ENCODE measurements at places on chromosomes 2 and 18.

GRCh38 chr2:128504246-128505149 lies 185.8 kb upstream of the HS6ST1 start:
- no peak for DNase-seq

DNA sequence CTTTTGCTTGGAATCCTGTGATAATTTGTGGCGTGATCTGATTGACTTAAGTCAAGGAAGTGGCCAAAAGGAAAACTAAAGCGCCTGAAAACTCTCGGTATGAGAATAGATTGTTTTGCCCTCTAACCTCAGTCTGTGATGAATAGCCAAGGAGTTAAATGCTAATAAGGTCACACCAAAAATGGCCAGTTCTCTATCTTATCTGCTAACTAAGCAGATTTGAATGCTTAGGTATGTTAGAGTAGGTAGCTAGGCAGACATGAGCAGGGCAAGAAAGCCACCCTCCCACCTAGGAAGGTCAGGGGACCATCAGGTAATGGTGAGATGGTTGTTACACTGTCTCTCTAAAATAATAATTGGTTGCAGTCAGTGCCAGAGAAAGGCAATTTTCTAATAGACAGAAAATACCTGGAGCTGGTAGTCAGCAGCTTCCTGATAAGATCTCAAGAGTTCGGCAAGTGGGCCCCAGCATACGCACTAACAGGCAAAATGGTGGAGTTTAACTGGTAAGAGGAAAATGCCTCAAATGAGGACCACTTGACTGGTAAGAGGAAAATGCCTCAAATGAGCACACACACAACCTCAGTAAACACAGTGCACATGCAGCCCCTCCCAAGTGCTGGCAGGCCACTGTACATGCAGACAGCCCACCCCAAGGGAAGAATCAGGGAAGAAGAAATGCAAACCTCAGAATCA lies 468.4 kb downstream of the MBD2 start:
- no peak for DNase-seq

GRCh38 chr2:60508339-60508917 lies 45.0 kb downstream of the BCL11A start:
- no peak for DNase-seq

GRCh38 chr2:196592911-196593881 lies 46.3 kb upstream of the CCDC150 start:
- no peak for DNase-seq

- peak; percentile 74 for DNase-seq
These were observed 37.3 kb upstream of the BMP10 start for GRCh38 chr2:68908392-68908970.

- no peak for DNase-seq
These were observed 74.9 kb downstream of the LONRF2 start for GRCh38 chr2:100247256-100248043.

DNA sequence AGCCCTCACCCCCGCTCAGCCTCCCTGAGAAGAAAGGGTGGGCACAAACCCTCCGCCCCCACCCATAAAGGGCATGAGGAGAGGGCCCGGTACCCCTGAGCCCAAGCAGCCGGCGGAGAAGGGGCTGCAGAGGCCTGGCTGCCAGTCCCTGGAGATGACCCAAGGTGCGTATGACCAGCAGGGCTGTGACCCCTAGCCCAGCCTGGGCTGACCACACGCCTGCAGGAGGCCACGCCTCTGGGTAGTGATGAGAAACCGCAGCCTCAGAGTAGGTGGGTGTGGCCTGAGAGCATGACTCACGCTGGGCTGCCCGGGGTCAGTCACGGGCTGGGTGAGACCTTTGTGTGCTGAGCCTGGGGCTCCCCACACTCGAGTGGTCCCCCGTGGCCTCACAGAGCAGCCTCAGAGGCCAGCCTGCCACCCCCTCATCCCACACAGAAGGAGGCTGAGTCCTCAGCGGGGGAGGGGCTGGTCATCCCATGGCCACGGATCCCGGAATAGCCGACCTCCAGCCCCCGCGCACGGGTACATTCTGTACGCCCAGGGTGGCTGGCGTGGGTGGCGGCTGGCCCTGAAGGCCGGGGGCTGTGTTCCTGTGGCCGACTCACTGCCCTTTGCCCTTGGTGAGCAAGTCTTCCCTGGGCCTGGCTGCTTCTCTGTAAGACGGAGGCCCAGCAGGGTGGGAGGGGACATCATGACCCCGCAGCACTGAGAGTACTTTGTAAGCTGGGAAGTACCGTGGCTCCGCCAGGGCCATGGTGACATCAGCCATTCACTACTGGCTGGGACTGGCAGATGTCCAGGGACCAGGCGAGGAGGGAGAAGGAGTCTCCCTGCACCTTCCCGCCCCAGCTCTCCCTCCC lies 110.8 kb upstream of the OTOS start:
- no peak for DNase-seq

DNA sequence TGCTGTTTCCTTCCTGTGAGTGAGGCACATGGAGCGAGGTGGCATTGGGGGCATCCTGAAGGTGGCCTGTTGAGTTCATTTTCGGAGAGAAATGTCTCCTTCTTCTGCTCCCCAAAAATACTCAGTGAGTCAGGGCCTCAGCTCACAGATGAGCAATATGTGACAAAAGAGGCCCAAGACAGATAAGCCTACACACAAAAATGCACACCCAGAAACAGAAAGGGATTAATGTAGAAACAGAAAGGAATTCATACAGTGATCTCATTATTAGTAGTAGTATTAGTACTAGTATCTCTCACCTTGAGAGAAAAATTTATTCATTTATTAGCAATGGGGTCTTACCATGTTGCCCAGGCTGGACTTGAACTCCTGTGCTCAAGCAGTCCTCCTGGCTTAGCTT lies 5.1 kb downstream of the GPR75 start:
- DNase-seq = no peak

DNA sequence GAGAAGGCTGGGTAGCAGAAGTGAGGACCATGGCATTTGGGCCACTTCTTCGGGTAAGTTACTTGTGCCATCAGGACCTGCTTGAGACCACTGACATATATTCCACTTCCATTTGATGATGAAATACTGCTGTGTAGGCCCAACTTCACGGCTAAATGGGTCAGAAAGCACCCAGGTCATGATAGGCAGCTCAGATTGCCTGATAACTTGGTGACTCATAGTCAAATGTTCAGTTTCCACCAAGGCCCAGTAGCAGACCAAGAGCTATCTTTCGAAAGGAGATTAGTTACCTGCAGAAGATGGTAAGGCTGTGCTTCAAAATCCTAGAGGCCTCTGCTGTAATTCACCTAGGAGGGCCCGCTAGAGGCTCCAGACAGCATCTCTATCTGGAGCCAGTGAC lies 31.8 kb upstream of the MEX3C start:
- DNase-seq = no peak

GRCh38 chr18:14924226-14924625 lies 176.3 kb downstream of the ANKRD30B start:
- no peak for DNase-seq

GRCh38 chr2:13255485-13255884 lies 538.7 kb downstream of the TRIB2 start:
- DNase-seq = no peak

DNA sequence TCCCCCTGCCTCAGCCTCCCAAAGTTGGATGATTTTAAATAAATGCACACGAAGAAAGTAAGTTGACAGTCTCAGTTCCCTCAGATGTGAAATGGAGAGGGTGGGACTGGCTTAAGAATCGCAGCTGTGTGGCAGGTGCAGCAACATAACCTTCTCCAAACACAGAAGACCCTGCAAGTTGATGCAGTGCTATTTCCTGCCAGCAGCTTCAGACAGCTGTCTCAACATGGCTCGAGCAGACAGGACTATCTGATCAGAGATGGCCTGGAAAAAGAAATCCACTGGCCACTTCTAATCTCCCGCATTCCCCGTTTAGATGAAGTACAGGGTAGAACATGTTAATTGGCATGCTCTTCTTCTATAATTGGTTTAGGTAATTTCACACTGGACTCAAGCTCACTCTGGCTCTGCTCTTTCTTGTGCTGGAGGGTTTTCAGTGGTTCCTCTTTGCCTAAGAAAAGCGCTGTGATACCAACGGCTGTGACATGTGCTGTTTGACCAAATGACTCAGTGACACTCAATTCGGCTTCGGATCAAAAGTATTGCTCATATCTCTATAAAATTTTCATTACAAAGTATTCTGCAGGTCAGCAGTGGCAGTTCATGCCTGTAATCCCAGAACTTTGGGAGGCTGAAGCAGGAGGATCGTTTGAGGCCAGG lies 40.2 kb downstream of the MYOM1 start:
- no peak for DNase-seq

DNA sequence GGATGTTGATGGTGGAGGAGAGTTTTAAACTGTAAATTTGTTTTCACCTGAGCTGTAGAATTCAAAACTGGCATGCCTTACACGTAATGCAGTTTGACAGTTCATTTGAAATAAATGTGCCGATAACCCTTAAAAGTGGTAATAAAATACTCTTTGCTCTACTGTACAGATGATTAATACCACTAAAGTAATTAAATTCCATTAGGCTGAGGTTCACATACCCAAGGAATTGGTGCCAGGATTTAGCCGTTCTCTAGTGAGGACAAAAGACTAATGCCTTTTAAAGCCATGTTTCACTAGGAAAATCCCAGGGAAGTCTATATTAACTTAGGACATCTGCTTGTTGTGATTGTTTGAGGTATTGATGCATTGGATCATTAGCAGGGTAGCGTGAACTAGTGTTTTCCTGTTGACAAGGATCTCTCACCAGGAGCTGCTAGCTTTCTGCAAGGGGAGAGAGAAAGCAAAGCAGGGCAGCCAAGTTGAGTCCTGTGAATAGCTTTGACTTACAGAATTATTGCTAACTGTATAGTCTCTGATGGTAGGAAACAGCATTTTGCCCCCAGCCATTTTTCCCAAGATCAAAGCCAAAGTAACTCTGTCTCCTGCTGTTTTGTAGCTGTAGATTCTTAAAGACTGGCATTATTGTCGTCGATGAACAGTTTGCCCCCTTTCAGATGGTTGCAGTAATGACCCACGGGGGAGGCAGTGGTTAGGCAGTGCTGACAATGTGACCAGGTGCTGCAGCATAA lies 280.9 kb upstream of the FANCL start:
- DNase-seq = no peak

DNA sequence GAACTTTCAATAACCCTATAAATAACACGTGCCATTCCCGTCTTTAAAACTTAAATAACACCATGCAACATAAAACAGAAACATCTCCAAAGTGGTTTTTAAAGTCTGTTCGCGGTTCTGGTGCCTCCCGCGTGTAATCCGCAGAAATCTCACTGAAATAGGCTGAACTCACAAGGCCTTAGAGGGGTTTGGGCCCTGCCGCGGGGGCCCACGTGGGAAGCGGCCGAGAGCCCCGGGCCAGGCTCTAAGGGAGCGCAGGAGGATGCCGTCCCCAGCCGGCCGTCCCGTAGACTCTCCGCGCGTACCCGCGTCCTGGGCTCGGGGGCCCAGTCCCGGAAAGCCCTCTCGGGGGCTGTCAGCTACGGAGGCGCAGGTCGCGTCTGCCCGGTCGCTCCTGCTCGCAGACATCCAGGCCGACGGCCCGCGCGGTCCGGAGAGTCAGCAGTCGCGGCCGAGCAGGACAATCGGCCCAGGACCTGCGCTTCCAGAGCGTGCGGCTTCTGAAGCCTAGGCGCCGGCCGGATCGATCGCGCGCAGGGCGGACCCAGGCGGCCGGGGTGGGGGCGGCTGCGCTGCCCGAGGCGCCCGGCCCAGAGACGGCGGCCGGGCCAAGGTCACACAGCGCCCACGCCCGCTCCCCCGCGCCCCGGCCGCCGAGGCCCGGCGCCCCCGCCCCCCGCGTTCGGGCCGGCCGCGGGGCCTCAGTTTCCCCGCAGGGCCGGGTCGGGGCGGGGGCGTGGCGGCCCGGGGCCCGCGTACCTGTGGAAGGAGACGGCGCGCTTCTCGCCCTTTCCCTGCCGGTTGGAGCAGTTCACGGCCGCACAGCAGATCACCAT lies 558 bp downstream of the THAP4 start:
- no peak for DNase-seq

DNA sequence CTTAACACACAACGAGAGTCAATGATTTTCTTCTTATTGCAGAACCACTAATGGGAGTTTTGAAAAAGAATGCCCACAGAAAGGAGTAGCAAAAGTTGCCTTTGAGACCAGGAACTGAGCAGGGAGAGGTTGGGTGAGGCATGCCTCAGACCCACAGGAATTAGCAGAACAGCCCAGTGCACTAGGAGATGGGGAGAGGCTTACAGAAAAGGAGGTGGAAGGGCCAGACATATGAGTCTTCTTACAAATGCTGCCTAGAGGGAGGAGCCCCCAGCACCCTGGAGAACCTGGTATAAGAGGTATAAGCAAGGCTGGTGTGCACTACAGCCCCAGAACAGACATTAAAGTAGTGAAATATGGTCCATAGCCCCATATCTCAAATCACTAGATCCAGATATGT lies 162.0 kb downstream of the DTNA start:
- no peak for DNase-seq

DNA sequence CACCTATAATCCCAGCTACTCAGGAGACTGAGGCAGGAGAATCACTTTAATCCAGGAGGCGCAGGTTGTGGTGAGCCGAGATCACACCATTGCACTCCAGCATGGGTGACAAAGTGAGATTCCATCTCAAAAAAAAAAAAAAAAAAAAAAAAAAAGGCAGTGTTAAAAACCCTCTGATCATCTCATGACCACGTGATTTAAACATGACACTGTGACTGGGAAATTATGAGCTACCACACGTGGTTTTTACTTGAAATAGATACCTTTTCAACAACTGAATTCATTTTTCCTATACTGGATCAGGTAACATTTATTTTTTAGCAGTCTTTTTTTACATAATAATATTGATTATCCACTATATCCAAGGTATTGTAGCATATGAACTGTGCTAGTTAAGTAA lies 102.7 kb downstream of the PTRHD1 start:
- no peak for DNase-seq

- no peak for DNase-seq
These were observed 76.2 kb downstream of the TGFA start for GRCh38 chr2:70477441-70477844.

DNA sequence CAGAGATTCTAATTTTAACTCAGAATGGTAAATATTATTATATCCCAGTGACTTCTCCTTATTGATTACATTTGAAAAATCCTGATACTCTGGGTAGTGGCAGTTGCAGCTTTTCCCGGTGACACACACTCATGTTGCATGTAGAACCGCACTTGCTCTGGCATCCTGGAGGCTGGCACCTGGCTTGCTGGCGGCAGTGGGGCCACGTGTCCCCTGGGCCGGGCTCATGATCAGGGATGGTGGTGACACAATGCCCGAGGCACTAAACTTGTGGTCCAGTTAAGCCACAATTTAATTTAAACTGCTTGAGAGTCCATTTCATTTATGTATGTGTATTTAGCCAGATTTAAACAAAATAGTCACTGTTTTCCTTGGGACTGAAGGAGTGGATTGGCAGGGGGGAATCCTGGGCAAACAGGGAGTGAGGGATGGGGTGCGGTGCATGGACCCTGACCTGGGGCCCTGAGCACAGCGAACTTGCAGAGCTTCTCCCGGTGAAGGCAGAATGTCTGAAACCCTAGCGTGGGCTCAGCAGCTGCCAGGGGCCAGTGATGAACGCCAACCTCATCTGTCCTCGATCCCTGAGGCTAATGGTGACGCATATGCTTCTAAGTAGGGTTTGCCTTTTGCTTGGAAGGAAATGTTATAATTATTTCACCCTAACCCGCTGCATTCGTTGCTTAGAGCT lies 50.0 kb downstream of the KCNG2 start:
- no peak for DNase-seq

All from epithelial cell of prostate (primary cell).